ENCODE measurements at places on chromosomes 16 and 17.
A peak's percentile ranks its signal among the peaks of the same experiment; 100 is the strongest.

DNA sequence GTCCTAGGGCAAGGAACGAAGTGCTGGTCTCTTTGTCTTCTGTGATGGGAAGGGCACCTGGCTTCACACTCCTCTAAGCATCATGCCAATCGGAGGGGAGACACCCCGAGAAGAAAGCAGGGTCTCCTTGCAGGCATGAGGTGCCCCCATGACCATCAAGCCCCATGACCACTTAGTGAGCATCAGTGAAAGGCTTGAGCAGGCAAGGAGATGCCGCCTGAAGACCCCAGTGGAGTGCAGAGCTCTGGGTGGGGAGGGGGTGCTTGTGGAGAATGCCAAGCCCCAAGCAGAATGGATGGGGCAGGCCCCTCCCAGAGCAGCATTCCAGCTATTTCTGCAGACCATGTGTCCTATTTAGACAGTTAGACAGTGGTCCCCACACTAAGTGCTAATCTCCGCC lies 232.7 kb upstream of the TNRC6C start:
- no peak for DNase-seq

GRCh38 chr16:80792031-80792430 lies 12.4 kb downstream of the CDYL2 start:
- DNase-seq, result no peak

DNA sequence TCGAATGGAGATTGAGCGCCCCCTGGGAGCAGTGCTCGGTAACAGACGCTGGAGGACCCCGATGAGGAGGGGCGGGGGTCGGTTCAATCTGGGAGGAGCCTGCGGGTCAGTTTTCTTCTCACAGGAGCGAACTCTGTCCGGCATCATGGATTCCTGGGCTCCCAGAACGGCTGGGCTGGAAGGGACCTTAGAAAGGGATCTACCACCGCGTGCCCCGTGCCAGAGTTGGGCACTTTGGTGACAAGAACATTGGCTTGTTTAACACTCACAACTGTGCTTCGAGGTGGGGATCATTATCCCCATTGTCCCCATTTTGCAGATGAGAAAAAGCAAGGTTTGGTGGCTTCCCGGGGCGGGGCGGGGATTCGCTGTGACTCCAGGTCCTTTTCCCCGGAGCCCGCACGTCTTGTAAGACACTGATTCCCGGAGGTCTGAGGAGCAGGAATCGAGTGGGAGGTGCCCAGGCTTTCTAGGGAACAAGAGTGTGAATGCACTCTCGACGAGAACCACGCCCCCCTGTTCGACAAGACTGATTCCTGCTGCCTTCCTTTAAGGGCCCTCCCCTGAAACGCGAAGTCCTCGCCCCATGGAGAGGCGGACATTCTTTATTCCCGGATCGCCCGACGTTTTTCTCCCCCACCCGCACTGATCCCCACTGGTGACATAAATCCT lies 1.5 kb upstream of the FBXL19 start:
- peak; percentile 95 for DNase-seq

- DNase-seq, result peak; percentile 25
Measured at GRCh38 chr17:68182940-68183551, 64.8 kb upstream of the AMZ2 start.

DNA sequence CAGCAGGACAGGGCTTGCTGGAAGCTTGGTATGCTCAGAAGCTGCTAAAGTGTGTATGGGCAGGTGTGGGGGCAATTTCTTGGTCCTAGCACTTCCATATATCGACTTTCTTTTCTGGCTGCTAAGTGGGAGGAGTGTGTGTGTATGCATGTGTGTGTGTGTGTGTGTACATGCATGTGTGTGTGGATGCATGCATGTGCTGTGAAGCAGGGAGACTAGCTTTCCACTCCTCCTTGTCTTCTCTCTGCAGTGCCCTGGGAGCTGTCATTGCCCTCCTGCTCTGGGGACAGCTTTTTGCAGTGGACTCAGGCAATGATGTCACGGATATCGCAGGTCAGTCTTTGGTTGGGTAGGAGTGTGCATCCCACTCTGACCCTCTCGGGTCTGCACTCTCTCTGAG lies 1.6 kb downstream of the HP start:
- no peak for DNase-seq

DNA sequence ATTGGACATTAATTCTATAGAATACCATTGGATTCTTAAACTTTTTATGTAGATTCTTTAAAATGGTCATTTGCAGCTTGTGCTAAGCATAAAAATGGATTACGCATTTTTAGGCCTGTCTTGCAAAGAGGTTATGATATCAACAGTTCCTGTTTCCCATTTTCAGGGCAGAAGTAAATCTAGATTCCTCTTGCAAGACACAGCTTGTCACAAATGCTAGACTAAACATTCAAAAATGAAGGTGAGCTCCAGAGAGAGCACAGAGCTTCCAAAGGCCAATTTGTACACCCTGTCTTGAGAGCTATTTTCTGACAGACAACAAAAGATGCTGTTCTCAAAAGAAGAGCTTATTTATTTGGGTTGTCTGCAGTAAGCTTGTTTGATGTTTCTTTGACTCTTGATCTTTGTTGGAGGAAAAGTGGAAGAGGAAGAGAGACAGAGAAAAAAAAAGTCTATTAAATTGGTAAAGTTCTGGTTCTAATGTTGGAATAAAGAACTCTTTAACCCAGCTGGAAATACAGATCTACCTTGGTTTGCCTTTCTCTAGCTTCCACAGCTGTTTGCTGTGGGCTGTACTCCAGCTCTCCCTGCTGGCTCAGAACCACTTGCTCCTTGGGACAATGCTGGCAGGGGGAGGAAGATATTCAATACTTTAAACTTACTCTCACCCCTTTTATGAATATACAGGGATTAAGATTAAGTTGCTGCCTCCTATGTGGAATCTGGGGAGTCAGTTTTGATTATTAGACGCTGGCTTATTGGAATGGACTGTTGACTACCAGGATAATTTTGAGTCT lies 651.8 kb downstream of the CDH11 start:
- no peak for DNase-seq

DNA sequence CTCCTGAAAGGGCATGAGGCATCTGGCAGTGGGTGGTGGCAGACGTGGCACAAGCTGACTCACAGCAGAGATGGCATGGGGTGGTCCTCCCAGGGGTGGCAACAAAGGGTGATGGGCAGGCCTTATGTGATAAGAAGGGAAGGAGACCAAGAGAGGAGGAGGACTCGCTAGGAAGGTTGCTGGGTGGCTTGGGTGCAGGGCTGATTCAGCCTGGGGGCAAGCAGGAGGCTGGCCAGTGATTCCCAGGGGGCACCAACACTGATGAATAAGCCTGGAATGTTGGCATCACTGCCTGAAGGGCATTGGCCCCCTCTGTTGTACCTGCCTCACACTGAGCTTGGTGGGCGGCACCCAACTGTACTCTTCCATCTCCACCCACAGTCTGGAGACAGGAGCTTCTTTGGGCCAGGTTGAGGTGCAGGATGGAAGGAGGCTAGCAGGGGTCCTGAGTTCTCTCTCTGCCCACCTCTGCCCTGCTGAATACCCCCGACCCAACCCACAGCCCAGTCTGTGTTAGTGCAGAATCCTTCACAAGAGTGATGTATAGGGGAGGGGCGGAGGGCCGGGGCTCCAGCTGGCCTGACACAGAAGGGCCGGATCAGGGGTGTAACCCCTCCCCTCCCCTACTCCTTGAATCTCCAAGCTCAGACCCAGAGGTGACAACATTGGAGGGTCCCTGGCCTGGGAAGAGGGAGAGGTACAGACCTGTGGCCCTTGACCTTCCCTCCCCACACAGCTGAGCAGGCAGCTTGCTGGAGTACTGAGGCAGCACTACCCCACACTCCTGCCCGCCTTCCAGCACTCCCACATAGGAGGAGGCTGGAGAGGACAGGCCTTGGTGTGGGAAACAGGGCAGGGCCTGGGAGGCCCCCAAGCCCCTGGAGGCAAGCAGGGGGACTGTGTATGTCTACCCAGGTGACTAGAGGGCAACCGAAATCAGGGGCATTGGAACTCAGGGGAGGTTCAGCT lies 2.6 kb downstream of the STAC2 start:
- no peak for DNase-seq

GRCh38 chr16:87198328-87198832 lies 118.8 kb downstream of the C16orf95 start:
- no peak for DNase-seq

- DNase-seq, result no peak
Measured at GRCh38 chr17:73924114-73924908, 279.2 kb upstream of the RPL38 start.

- DNase-seq, result no peak
Measured at GRCh38 chr16:82730901-82731300, 104.1 kb downstream of the CDH13 start.

- DNase-seq, result no peak
Measured at GRCh38 chr16:64900517-64900916, 221.3 kb downstream of the CDH11 start.

All from left colon (tissue), 2 donors.